Stimulated activated CD8-positive, alpha-beta memory T cell treated with anti-CD3 and anti-CD28 coated beads, Interleukin-7, amount 100 ng/mL, for 48 hours (primary cell): ENCODE measurements at places on chromosomes 2 and 18.

- DNase-seq, result no peak
Measured at GRCh38 chr2:224983712-224984554, 58.3 kb downstream of the DOCK10 start.

DNA sequence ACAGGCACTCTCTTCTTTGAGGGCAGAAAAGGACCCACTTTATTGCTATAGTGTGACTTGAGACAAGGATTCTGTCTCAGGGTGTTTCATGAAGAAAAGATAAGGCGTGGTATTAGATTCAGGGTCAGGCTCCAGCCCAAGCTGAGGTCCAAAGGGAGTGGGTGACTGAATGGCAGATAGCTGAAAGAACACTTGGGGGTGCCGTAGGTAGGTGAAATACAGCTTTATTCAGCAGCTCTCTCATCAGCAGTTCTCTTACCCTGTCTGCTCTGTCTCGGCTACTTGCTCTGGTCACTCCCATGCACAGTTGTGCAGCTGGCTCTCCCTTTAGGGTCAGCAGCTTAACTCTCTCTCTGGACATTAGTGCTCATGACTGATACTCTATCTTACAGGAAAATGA lies 379.9 kb downstream of the LPIN1 start:
- no peak for DNase-seq

- DNase-seq, result no peak
Measured at GRCh38 chr2:214989187-214989586, 149.2 kb downstream of the ABCA12 start.

GRCh38 chr2:189204322-189204941 lies 24.9 kb upstream of the COL5A2 start:
- DNase-seq, result no peak

DNA sequence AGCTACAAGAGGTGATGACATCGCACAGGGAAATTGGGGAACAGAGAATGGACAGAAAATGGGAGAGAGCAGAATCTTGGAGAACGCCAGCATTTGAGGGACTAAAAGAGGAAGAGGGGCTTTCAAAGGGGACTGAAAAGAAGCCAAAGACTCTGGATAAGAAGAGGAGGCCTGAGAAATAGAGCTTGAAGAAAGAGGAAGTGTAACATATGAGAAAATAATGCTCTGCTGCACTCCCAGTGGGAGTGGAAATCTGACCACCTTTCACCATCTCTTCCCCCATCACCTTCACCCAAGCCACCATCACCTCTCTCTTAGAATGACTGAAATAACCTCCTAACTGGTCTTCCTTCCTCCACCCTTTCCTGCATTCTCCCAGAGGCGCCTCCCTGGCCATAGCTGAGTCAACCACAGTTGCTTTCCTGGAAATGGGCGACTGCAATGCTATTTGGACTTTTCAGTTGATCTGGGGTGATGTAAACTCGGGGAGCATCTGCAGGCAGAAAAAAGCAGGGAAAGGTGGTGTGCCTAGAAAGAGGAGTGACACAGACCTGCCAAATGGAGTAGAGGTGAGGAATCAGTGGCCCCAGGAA lies 16.8 kb downstream of the CXCR1 start:
- no peak for DNase-seq

GRCh38 chr18:76972846-76973519 lies 150.6 kb downstream of the ZNF236 start:
- DNase-seq, result no peak

DNA sequence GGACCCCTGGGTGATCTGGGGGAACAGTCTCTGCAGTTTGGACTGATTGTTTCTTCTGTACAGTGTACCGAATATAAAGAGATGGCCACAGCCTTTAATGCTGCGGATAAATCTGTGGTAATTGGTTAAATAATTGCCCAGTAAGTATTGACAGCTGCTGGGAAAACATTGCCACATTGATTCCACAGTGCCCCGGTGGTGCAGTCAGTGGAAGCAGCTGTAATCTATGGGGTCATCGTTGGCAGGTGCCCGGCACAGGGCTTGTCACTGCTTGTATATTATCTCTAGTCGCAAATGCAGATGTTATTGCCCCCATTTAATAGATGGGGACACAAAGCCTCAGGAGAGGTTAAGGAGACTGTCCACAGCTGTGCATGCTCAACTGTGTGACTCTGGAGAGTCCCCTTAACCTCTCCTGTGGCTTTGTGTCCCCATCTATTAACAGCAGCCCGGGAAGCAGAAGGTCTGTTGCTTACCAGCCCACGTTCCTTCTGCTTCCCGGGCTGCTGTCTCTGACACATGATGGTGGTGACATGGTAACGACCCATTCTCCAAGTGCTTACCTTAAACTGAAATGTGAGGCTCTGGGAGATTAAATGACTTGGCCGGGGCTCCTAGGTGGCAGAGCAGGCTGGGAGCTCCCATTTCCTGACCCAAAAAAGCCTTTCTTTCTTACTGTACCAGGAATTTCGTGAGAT lies 76.9 kb downstream of the NCK2 start:
- no peak for DNase-seq

GRCh38 chr2:141280037-141280436 lies 850.8 kb downstream of the LRP1B start:
- no peak for DNase-seq

GRCh38 chr2:216474925-216475670 lies 23.5 kb upstream of the RPL37A start:
- no peak for DNase-seq

DNA sequence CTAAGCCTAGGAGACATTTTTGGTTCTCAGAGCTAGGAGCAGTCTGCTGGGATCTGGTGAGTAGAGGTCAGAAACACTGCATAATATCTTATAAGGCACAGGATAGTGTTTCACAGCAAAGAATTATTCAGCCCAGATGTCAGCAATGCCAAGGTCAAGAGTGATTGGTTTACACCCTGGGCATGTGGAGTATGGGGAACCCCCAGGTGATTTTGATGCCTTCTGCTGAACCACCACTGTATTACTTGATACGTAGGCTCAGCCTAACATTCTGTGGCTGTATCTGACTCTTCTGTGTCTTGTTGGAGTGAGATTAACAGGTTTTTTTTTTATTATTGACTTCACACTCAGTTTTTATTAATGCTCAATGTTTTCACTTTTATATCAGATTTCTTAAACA lies 6.0 kb downstream of the DDX18 start:
- DNase-seq, result no peak

DNA sequence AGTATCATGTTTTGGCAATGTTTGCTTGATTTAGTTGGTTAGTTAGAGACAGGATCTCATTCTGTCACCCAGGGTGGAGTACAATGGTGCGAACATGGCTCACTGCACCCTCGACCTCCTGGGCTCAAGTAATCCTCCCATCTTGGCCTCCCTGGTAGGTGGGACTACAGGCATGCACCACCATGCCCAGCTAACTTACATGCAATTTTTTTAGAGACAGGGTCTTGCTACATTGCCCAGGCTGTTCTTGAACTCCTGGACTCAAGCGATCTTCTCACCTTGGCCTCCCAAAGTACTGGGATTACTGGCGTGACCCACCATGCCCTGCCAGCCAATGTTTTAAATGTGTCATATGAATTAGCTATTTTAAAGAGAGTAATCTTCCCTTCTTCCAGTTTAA lies 16.3 kb upstream of the CDKL4 start:
- no peak for DNase-seq

DNA sequence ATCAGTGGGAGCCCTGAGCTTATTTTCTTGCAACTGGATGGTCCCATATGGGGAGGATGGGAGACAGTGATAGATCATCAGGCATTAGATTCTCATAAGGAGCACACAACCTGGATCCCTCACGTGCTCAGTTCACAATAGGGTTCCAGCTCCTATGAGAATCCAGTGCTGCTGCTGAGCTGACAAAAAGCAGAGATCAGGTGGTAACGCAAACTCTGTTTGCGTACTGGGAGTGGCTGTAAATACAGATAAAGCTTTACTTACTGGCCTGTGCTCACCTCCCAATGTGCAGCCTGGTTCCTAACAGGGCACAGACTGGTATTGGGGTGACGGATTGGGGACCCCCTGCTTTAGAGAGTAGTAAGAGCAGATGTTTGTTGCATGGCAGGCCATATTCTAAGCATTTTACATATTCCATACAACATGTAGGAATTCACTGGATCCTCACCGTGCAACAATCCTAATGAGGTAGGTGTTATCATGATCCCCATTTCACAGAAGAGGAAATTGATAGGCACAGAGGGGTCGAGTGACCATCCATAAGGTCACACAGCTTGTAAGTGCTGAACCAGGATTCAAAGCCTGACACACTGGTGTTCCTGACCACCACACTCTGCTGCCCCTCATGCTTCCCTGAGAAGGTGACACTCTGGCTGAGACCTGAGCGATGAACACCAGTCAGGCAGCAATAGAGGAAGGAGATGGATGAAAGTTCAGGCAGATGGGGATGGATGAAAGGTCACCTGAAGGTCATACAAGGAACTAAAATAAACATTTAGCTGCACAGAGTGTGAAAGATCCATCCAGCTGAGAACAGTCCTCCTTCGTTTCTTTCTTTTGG lies 15.7 kb upstream of the MAT2A start:
- no peak for DNase-seq

- DNase-seq, result no peak
Measured at GRCh38 chr18:79436556-79437275, 41.0 kb downstream of the NFATC1 start.
